ENCODE measurements at places on chromosomes 1 and 21. TPM values are rescaled to one million over a fixed set of nuclear protein-coding genes. Genes with fewer than 3 reads are reported as not detected.

DNA sequence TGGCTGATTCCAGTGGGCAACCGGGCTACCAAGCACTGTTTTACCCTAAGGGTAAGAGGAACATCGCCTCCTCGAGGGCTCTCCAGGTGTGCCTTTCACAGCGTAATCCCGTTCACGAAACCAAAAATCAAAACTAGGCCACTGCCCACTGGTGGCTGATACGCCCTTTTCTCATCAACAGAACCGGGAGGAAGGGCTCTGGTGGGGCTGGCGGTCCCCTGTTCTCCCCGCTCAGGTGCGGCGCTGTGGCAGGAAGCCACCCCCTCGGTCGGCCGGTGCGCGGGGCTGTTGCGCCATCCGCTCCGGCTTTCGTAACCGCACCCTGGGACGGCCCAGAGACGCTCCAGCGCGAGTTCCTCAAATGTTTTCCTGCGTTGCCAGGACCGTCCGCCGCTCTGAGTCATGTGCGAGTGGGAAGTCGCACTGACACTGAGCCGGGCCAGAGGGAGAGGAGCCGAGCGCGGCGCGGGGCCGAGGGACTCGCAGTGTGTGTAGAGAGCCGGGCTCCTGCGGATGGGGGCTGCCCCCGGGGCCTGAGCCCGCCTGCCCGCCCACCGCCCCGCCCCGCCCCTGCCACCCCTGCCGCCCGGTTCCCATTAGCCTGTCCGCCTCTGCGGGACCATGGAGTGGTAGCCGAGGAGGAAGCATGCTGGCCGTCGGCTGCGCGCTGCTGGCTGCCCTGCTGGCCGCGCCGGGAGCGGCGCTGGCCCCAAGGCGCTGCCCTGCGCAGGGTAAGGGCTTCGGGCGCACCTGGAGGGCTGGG is at the start of gene IL6R:
TSS of gene IL6R (plus strand) at position 360 of the 763 bp plus-strand sequence. CDS start at position 647, 287 bp downstream.
- DNase-seq, result peak; percentile 87

Gene LRRC71
- not detected for total RNA-seq

GRCh38 chr1:155989242-155990004 is 11.1 kb upstream of the ARHGEF2 start:
- DNase-seq, result no peak

Gene LGR6
- total RNA-seq, result 99.0 TPM

- DNase-seq, result no peak
Measured at GRCh38 chr1:17520473-17521319, 18.8 kb upstream of the ARHGEF10L start.

GRCh38 chr1:163084330-163084729 is 15.2 kb downstream of the RGS4 start:
- no peak for DNase-seq

GRCh38 chr1:53503433-53504217 is 44.4 kb downstream of the DMRTB1 start:
- DNase-seq, result no peak

Gene LCE1D
- total RNA-seq, result not detected

All from thoracic aorta (tissue), 2 donors.